ENCODE measurements at places on chromosomes 2 and 18. TPM values are rescaled to one million over a fixed set of nuclear protein-coding genes. Genes with fewer than 3 reads are reported as not detected.

- no peaks in the 10 kb centered on the region for H3K27me3 ChIP-seq
- H3K27ac ChIP-seq: no peak overlapping the region
- no peak overlapping the region for H3K4me3 ChIP-seq
- no peak for DNase-seq
- peaks cover under 1% of the 10 kb centered on the region for H3K4me1 ChIP-seq
Measured at GRCh38 chr2:20544153-20544747, 97.4 kb downstream of the RHOB start.

DNA sequence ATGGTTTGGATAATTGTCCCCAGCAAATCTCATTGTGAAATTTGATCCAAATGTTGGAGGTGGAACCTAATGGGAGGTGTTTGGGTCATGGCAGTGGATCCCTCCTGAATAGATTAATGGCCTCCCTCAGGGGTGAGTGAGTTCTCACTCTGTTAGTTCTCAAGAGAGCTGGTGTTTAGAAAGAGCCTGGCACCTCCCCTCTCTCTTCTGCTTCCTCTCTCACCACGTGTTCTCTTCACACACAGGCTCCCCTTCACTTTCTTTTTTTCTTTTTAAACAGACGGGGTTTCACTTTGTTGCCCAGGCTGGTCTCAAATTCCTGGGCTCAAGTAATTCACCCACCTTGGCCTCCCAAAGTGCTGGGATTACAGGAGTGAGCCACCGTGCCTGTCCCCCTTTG, 111.6 kb upstream of the LTBP1 start:
- H3K27ac ChIP-seq: peak overlapping the region; percentile 15
- peaks cover 9% of the 10 kb centered on the region for H3K4me1 ChIP-seq
- H3K27me3 ChIP-seq: no peaks in the 10 kb centered on the region
- no peak for DNase-seq
- H3K36me3 ChIP-seq: no peaks in the 10 kb centered on the region

DNA sequence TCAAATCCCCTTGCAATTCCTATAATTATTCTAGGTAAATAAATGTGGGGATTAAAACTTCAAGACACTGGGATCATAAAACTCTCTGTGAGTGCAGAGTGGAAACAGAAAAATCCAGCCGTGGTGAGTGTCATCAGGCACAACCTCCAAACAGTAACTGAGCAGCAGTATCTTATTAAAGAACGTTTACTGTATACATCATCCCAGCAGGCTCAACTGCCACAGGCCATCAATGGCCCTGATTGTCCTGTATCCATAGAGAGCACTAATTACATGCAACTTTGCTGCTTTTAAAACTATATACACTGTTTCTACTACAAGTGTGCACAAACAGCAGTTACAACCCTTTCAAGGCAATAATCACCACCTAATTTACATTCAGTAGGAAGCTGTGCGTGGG, 23.9 kb downstream of the GAREM1 start:
- no peak for DNase-seq
- no peaks in the 10 kb centered on the region for H3K4me1 ChIP-seq
- H3K27me3 ChIP-seq: peaks cover 4% of the 10 kb centered on the region
- no peaks in the 10 kb centered on the region for H3K36me3 ChIP-seq

GRCh38 chr18:12998332-12999060, 7.3 kb downstream of the CEP192 start:
- peaks cover 10% of the 10 kb centered on the region for H3K4me1 ChIP-seq
- no peak for DNase-seq
- H3K27me3 ChIP-seq: no peaks in the 10 kb centered on the region
- H3K36me3 ChIP-seq: no peaks in the 10 kb centered on the region
- peak overlapping the region; percentile 7 for H3K27ac ChIP-seq

GRCh38 chr2:208118918-208119317, 5.4 kb downstream of the CRYGD start:
- DNase-seq: no peak
- no peak overlapping the region for H3K27ac ChIP-seq
- peaks cover 2% of the 10 kb centered on the region for H3K4me1 ChIP-seq
- H3K4me3 ChIP-seq: no peak overlapping the region
- no peaks in the 10 kb centered on the region for H3K36me3 ChIP-seq
- peaks cover 11% of the 10 kb centered on the region for H3K27me3 ChIP-seq

GRCh38 chr18:9906481-9906880, 7.3 kb upstream of the VAPA start:
- H3K4me3 ChIP-seq: no peak overlapping the region
- DNase-seq: no peak
- no peak overlapping the region for H3K27ac ChIP-seq
- H3K4me1 ChIP-seq: no peaks in the 10 kb centered on the region
- H3K27me3 ChIP-seq: peaks cover 36% of the 10 kb centered on the region

- peaks cover 22% of the 10 kb centered on the region for H3K27me3 ChIP-seq
- no peak overlapping the region for H3K27ac ChIP-seq
- no peak for DNase-seq
- H3K4me3 ChIP-seq: no peak overlapping the region
- no peaks in the 10 kb centered on the region for H3K36me3 ChIP-seq
- H3K4me1 ChIP-seq: no peaks in the 10 kb centered on the region
Measured at GRCh38 chr2:84160453-84160852, 298.6 kb downstream of the SUCLG1 start.

DNA sequence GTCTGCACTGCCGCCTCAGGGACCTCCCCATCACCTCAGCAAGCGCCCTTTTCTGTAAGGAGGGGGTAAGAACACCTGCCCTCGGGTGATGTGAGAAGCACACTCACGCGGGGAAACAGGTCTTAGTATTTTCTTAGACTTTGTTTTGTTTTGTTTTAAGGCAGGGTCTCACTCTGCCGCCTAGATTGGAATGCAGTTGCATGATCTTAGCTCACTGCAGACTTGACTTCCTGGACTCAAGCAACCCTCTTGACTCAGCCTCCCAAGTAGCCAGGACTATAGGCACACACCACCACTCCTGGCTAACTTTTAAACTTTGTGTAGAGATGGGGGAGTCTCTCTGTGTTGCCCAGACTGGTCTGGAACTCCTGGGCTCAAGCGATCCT, 37.1 kb downstream of the RAMP1 start:
- no peaks in the 10 kb centered on the region for H3K27me3 ChIP-seq
- no peak overlapping the region for H3K4me3 ChIP-seq
- DNase-seq: no peak
- peak overlapping the region; percentile 95 for H3K27ac ChIP-seq
- H3K4me1 ChIP-seq: peaks cover 40% of the 10 kb centered on the region

DNA sequence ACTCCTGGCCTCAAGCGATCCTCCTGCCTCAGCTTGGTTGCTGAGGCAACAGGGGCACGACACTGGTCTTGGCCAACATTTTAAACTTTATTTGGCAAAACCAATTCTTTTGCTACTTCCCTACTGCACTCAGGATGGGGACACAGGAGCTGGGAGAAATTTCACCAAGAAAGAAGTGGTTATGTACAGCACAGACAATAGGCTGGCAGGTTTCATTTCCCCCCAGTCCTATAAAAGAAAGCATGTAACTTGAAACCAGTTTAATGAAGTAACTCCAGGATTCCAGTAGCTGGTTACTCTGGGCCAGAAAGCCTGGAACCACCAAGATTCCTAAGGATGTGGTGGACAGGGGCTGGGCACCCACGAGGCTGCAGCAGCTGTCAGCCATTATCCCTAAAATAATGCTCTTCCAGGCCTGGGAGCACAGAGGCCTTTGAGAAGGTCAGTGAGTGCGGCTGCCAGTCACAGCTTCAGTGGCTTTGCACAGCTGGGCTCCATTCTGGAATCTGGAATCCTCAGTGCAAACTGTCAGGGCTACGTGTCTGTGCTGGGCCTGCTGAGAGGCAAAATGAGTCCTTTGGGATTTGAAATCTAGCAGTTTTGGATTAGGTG, 142.3 kb upstream of the ITGA6 start:
- H3K27me3 ChIP-seq: no peaks in the 10 kb centered on the region
- no peak for DNase-seq
- no peak overlapping the region for H3K27ac ChIP-seq
- H3K36me3 ChIP-seq: no peaks in the 10 kb centered on the region
- peaks cover 5% of the 10 kb centered on the region for H3K4me1 ChIP-seq

DNA sequence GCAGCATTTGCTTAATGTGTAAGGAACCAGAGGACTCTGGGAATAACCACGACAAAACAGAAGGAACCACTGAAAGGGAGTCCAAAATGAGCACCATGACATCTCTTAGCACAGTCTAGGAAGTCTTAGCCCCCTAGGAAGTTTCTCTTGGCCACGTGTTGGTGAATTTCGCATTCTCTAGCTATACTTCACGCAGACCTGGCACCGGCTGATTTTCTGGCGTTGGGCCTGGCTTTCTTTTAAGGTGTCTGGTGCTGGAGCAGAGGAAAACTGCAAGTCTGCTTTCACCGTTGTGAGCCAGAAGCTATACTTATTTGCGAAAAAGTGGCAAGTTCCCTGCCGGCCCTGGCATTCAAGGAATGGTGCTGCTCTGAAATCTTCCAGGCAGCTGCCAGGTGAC, 156.9 kb downstream of the COL4A4 start:
- H3K4me1 ChIP-seq: no peaks in the 10 kb centered on the region
- H3K4me3 ChIP-seq: no peak overlapping the region
- no peak overlapping the region for H3K27ac ChIP-seq
- H3K27me3 ChIP-seq: no peaks in the 10 kb centered on the region
- no peak for DNase-seq
- H3K36me3 ChIP-seq: no peaks in the 10 kb centered on the region

- DNase-seq: peak; percentile 28
- peaks cover 2% of the 10 kb centered on the region for H3K36me3 ChIP-seq
- H3K27ac ChIP-seq: no peak overlapping the region
- H3K4me3 ChIP-seq: no peak overlapping the region
Measured at GRCh38 chr2:233453111-233453915, 99.0 kb downstream of the DGKD start.

GRCh38 chr2:48545244-48545643, 15.3 kb downstream of the STON1 start:
- no peak for DNase-seq
- H3K27ac ChIP-seq: no peak overlapping the region
- no peaks in the 10 kb centered on the region for H3K4me1 ChIP-seq

DNA sequence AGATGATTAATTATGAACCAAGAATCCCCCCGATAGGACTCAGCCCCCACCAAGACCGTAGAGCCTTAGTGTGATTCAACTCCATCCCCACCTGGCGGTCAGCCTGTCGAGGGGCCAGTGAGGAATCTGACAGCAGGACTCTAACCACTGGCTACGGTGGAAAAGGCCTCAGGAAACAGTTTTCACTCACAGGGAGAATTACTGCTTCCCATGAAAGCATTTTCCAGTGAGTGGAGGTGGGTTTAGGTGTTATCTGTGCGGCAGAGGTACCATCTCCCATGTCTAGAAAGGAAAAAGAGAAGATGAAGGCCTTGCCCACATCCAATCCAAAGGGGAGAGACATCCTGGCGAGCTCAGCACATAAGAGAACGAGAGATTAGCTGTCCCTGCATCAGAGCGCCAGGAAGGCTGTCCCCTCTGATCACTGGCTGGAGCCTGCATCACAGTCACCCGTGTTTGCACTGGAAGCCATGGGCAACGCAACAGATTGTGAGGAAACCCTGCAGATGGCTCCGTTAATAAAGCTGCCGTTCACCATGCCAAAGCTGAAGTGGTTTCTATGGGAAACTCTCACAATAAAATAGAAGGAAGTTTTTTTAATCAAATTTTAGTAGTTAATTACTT, 22.3 kb downstream of the COX7A2L start:
- H3K4me3 ChIP-seq: no peak overlapping the region
- H3K4me1 ChIP-seq: peaks cover 31% of the 10 kb centered on the region
- no peak for DNase-seq
- peaks cover 24% of the 10 kb centered on the region for H3K36me3 ChIP-seq
- no peaks in the 10 kb centered on the region for H3K27me3 ChIP-seq

- H3K27ac ChIP-seq: no peak overlapping the region
- DNase-seq: no peak
Measured at GRCh38 chr18:21826641-21827302, 86.2 kb downstream of the MIB1 start.

GRCh38 chr2:28134857-28135256, 244.3 kb downstream of the BABAM2 start:
- H3K27me3 ChIP-seq: no peaks in the 10 kb centered on the region
- no peak for DNase-seq
- peak overlapping the region; percentile 21 for H3K4me3 ChIP-seq
- peak overlapping the region; percentile 1 for H3K27ac ChIP-seq
- H3K4me1 ChIP-seq: peaks cover 28% of the 10 kb centered on the region
- H3K36me3 ChIP-seq: peaks cover 5% of the 10 kb centered on the region

GRCh38 chr18:57397440-57398132, 37.6 kb upstream of the ONECUT2 start:
- H3K27me3 ChIP-seq: peaks cover 17% of the 10 kb centered on the region
- no peaks in the 10 kb centered on the region for H3K4me1 ChIP-seq
- DNase-seq: no peak
- no peak overlapping the region for H3K4me3 ChIP-seq

GRCh38 chr2:206201075-206201848, 41.6 kb downstream of the EEF1B2 start:
- no peaks in the 10 kb centered on the region for H3K4me1 ChIP-seq
- no peaks in the 10 kb centered on the region for H3K36me3 ChIP-seq
- no peak overlapping the region for H3K4me3 ChIP-seq
- DNase-seq: no peak
- peaks cover 19% of the 10 kb centered on the region for H3K27me3 ChIP-seq

DNA sequence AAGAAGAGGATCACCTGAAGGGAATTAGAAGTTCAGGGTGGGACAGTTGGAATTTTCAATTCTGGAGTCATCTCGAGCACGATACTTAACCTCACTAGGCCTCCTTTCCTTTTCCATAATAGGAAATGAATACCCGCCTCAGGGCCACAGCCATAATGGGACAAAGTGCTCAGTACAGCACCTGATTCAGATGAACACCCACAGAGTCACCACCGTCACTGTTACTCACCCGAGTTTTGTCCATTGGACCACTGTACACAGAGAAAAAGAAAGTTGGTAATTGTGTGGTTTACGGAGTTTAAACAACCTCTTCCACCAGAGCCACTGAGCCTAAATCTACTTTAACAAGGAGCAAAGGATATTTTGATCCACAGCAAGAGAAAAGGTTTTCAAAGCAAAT, 122.0 kb upstream of the NDUFV2 start:
- no peak for DNase-seq
- no peak overlapping the region for H3K4me3 ChIP-seq
- H3K4me1 ChIP-seq: no peaks in the 10 kb centered on the region
- H3K27me3 ChIP-seq: peaks cover 16% of the 10 kb centered on the region

DNA sequence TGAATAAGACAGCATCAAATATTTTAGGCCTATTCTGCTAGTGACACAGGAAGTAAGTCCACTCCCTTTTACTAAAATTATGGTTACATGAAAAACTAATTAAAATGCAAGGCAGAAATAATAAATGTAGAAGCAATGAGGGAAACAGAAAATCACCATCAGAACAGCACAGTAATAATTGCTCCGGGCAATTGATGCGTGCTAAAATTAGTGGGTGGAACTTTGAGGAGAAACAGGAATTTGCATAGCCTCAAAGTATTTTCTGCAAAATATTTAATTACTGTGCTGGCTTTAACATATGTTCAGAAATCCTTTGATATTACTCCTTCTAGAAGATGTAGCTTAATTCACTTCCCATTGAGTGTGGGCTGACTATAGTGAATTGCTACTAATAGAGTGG, 654.3 kb upstream of the RAB6C start:
- no peak for DNase-seq
- H3K36me3 ChIP-seq: no peaks in the 10 kb centered on the region
- no peak overlapping the region for H3K27ac ChIP-seq
- H3K27me3 ChIP-seq: peaks cover 2% of the 10 kb centered on the region
- no peaks in the 10 kb centered on the region for H3K4me1 ChIP-seq

Gene RNF152
- 0.73 TPM for total RNA-seq

Gene CLHC1
- 9.7 TPM for total RNA-seq

Gene CHPF
- total RNA-seq: 52.4 TPM

Gene FSHR
- not detected for total RNA-seq

Gene ESCO1
- total RNA-seq: 20.7 TPM

Gene ADI1
- 24.7 TPM for total RNA-seq

Gene RAPH1
- 0.92 TPM for total RNA-seq

Gene ZDBF2
- 6.0 TPM for total RNA-seq

Gene RPS27A
- 746 TPM for total RNA-seq

Gene AQP4
- not detected for total RNA-seq
